ENCODE measurements at places on chromosomes 7 and 10. TPM values are rescaled to one million over a fixed set of nuclear protein-coding genes. Genes with fewer than 3 reads are reported as not detected.

GRCh38 chr10:90999512-91000172, 78.8 kb upstream of the ANKRD1 start:
- no peak for DNase-seq
- H3K27me3 ChIP-seq: no peaks in the 10 kb centered on the region
- H3K27ac ChIP-seq: no peak overlapping the region
- no peak overlapping the region for H3K4me3 ChIP-seq
- H3K4me1 ChIP-seq: peaks cover 4% of the 10 kb centered on the region

DNA sequence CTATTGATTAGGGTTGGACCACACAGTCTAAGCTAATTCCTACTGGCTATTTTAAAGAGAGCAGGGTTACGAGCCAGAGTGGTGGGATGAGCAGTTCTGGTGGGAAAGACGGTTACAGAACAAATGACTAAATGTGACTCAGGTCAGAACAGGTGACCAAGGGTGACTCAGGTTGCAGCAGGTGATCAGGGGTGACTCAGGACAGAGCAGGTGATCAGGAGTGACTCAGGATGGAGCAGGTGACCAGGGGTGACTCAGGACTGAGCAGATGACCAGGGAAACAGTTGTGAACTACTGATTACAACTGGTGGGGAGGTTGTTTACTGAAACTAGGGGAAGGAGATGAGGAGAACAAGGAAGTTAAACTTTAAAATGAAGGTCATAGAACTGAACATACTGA, 366.3 kb downstream of the ABCA13 start:
- no peaks in the 10 kb centered on the region for H3K27me3 ChIP-seq
- H3K27ac ChIP-seq: no peak overlapping the region
- H3K36me3 ChIP-seq: no peaks in the 10 kb centered on the region
- DNase-seq: no peak
- no peak overlapping the region for H3K4me3 ChIP-seq

The MRLN gene
- total RNA-seq: not detected

DNA sequence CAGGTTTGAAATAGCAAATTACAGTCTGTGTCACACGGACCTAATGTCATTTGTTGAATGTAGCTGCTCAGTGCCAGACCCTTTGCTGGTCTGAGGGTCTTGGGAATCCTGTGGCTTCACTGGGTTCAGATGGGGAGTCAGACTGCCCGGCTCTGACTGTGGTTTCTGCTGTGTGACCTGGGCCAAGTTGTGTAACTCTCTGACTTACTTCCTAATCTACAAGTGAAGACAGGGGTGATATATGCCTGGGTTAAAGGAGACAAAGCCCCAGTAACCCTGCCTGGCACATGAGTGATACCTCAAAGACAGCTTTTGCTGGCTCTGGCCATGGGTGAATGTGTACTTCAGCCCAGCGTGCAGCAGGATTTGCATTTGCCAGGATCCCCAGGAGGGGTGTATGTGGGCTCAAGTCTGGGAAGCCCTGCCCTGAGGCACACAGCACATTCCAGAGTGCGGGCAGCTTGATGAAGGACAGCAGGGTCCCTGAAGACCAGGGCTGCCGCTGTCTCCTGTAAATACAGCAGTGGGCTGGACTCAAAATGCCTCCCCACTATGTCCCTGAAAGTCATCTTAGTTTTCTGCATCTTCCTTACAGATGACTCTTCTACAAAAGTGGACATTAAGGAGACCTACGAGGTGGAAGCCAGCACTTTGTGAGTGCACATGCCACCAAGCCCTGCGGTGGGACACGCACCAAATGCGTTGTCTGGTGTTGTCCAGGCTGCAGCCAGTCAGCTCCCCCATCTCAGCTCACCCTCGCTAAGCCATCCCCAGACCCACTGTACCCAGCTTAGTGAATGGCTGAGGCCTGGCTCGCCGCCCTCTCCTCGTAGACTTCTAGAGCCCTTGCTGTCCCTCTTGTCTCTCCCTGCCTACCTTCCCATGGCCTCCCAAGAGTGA, 16.4 kb downstream of the NACAD start:
- H3K4me3 ChIP-seq: no peak overlapping the region
- no peaks in the 10 kb centered on the region for H3K27me3 ChIP-seq
- H3K4me1 ChIP-seq: no peaks in the 10 kb centered on the region
- DNase-seq: no peak

DNA sequence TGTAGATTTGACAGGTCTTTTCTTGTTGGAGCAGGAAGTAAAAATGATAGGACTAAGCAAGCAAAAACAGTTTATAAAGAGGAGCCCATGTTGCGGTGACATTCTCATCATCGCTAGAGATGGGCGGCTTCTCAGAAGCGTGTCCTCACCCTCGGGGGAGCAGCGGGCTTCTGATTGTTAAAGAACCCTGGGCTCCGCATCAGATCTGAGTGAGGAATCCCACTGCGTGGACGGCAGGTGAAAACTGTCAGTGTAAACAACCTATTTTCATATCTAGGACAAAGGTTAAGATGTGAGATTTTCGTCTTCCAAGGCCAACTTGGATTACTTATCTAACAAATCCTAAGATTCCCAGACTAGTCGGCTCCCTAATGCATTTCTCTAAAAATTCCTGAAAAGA, 177.6 kb downstream of the ADARB2 start:
- no peak overlapping the region for H3K4me3 ChIP-seq
- DNase-seq: no peak
- H3K4me1 ChIP-seq: no peaks in the 10 kb centered on the region

- no peaks in the 10 kb centered on the region for H3K4me1 ChIP-seq
- DNase-seq: no peak
- H3K36me3 ChIP-seq: no peaks in the 10 kb centered on the region
Measured at GRCh38 chr10:116756277-116756676, 13.9 kb upstream of the HSPA12A start.

The KIAA1549 gene
- 4.8 TPM for total RNA-seq

DNA sequence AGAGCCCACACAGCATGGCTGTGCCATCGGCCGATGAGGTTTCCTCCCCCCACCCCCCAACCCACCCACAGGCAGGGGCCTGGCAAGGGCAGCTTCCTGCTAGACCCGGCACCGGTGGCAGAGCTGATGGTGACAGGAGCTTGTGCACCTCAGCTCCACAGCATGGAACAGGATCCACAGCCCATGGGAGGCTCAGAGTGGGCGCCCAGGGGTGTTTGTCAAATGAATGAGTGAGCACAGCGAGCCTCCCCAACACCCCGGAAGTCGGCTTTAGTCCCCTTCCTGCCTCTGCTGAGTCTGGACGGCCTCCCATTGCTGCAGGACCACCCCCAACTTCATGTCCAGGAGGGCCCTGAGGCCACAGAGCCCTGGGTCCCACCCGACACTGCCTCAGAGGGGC, 68.9 kb downstream of the PDGFA start:
- no peak overlapping the region for H3K27ac ChIP-seq
- H3K27me3 ChIP-seq: peaks cover 15% of the 10 kb centered on the region
- H3K4me1 ChIP-seq: peaks cover 34% of the 10 kb centered on the region
- no peak for DNase-seq
- no peak overlapping the region for H3K4me3 ChIP-seq
- no peaks in the 10 kb centered on the region for H3K36me3 ChIP-seq

The STK17A gene
- total RNA-seq: 13.1 TPM

GRCh38 chr10:47361293-47361692, 13.1 kb downstream of the RBP3 start:
- no peaks in the 10 kb centered on the region for H3K27me3 ChIP-seq
- peak; percentile 81 for DNase-seq
- H3K27ac ChIP-seq: no peak overlapping the region

DNA sequence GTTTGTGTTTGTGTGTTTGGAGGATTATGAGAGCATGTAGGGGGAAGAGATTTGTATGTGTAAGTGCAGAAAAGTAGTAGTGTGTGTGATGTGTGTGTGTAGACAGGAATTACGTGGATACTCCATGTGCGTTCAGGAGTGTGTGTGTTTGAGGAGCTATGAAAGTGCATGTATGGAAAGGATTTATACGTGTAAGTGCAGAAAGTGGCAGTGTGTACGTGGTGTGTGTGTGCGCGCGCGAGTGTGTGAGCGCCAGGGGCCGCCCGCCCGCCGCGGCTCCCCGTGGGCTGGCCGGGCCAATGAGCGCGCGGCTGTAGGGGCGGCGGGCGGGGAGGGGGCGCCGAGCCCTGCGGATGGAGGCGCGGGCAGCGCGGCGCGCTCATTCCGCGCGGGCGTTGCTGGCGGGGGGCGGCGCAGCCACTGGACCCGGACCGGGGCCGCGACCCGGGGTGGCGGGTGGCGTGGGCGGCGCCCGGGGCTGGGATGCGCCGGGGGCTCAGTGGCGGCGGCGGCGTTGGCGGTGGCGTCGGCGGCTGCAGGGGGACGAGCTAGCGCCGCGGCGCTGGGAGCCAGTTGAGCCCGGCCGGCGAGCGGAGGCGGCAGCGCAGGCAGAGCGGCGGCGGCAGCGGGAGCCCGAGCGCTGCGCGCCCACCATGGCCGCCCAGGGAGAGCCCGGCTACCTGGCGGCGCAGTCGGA, at the start of gene BICC1:
TSS of gene BICC1 (plus strand) at position 382 of the 697 bp plus-strand sequence. CDS start at position 654, 272 bp downstream.
- peak within 1 kb of the TSS; percentile 88 for H3K4me3 ChIP-seq
- peak; percentile 74 for DNase-seq
- no peaks in the 10 kb centered on the region for H3K4me1 ChIP-seq
- no peaks in the 10 kb centered on the region for H3K36me3 ChIP-seq
- H3K27ac ChIP-seq: no peak within 1 kb of the TSS

The IDI2 gene
- total RNA-seq: not detected

DNA sequence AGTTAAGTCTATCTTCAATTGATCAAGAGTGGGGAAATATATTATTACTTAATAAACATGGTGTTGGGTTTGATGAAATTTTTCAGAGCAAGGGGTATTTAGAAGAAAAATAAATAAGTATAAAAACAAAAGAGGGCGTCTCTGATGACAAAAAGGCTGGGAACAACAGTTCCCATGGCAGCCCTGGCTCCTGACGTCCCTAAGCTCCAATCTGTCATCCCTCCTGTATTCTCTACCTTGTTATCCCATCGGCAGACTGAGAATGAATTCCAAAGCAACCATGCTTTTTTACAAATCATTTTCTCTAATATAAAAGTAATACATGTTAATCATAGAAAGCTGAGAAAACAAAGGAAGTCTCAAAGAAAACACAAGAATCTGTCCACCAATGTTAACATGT, 55.5 kb downstream of the SORBS1 start:
- peaks cover 37% of the 10 kb centered on the region for H3K4me1 ChIP-seq
- no peaks in the 10 kb centered on the region for H3K36me3 ChIP-seq
- no peaks in the 10 kb centered on the region for H3K27me3 ChIP-seq
- no peak overlapping the region for H3K4me3 ChIP-seq

DNA sequence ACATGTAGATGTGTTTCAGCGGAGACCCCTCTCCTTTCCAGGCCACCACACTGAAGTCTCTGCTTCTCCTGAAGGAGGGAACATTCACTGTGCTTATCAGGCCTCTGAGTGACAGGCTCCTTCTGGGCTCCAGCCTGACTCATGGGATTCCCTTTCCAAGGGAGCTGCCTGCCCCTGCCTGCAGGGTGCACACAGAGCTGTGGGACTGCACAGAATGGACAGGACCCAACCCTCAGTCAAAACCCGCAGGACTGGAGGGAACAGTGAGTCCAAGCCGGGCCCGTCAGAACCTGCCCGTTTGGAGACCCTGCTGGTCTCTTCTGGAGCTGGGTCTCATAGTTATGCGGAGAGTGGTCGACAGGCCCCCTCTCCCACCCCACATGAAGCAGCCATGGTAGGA, 32.6 kb downstream of the PLAC9 start:
- H3K4me1 ChIP-seq: peaks cover 13% of the 10 kb centered on the region
- H3K27me3 ChIP-seq: no peaks in the 10 kb centered on the region
- H3K4me3 ChIP-seq: no peak overlapping the region
- no peak overlapping the region for H3K27ac ChIP-seq

DNA sequence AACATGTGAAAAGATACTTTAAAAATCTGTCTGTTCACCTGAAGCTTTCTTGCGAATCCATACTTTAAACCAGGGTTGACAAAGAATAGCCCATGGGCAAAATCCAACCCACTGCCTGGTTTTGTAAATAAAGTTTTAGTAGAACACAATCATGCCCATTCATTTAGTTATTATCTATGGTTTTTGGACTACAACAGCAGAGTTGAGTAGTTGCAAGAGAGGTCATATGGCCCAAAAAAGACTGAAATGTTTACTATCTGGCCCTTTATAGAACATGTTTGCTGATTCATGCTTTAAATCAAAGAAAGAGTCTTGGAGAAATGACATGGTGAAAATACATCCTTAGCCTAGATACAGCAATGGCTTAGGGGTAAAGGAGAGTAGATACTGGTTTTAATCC, 356.2 kb downstream of the RNLS start:
- DNase-seq: no peak
- H3K36me3 ChIP-seq: no peaks in the 10 kb centered on the region
- no peak overlapping the region for H3K4me3 ChIP-seq
- peaks cover 24% of the 10 kb centered on the region for H3K4me1 ChIP-seq
- H3K27ac ChIP-seq: no peak overlapping the region
- no peaks in the 10 kb centered on the region for H3K27me3 ChIP-seq

GRCh38 chr10:20707251-20707650, 189.9 kb downstream of the NEBL start:
- H3K4me3 ChIP-seq: no peak overlapping the region
- no peaks in the 10 kb centered on the region for H3K27me3 ChIP-seq
- no peak for DNase-seq
- no peaks in the 10 kb centered on the region for H3K36me3 ChIP-seq
- peaks cover 9% of the 10 kb centered on the region for H3K4me1 ChIP-seq
- H3K27ac ChIP-seq: no peak overlapping the region

The ACHE gene
- 0.90 TPM for total RNA-seq

The SLC16A12 gene
- total RNA-seq: not detected

The TET1 gene
- total RNA-seq: 67.3 TPM

GRCh38 chr7:25597946-25598345, 369.7 kb upstream of the NPVF start:
- H3K36me3 ChIP-seq: no peaks in the 10 kb centered on the region
- H3K27me3 ChIP-seq: no peaks in the 10 kb centered on the region
- no peak overlapping the region for H3K4me3 ChIP-seq
- no peak overlapping the region for H3K27ac ChIP-seq

DNA sequence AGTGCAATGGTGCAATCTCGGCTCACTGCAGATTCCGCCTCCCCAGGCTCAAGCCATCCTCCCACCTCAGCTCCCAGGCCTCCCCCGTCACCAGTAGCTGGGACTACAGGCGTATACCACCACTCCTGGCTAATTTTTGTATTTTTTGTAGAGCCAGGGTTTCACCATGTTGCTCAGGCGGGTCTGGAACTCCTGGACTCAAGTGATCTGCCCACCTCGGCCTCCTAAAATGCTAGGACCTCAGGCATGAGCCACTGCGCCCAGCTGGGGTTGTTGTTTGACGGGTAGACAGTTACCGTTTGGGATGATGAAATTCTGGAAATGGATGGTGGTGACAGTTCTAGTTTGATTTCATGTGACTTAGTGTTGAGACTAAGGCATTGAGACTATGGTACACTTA, 15.3 kb downstream of the CALML3 start:
- H3K4me3 ChIP-seq: no peak overlapping the region
- no peaks in the 10 kb centered on the region for H3K4me1 ChIP-seq
- H3K27me3 ChIP-seq: no peaks in the 10 kb centered on the region

The TUBB8 gene
- total RNA-seq: 1.9 TPM

The CALML3 gene
- total RNA-seq: not detected

- H3K27me3 ChIP-seq: no peaks in the 10 kb centered on the region
- H3K27ac ChIP-seq: no peak overlapping the region
- no peaks in the 10 kb centered on the region for H3K36me3 ChIP-seq
- H3K4me1 ChIP-seq: no peaks in the 10 kb centered on the region
- H3K4me3 ChIP-seq: no peak overlapping the region
Measured at GRCh38 chr7:44283381-44284211, 41.8 kb downstream of the CAMK2B start.

GRCh38 chr7:81256991-81257390, 338.1 kb upstream of the SEMA3C start:
- H3K27me3 ChIP-seq: no peaks in the 10 kb centered on the region
- H3K4me1 ChIP-seq: no peaks in the 10 kb centered on the region
- H3K4me3 ChIP-seq: no peak overlapping the region
- DNase-seq: peak; percentile 35
- no peaks in the 10 kb centered on the region for H3K36me3 ChIP-seq

The LIPF gene
- not detected for total RNA-seq

The CCDC3 gene
- 0.87 TPM for total RNA-seq

GRCh38 chr7:11896663-11897062, 64.7 kb upstream of the THSD7A start:
- H3K27me3 ChIP-seq: no peaks in the 10 kb centered on the region
- DNase-seq: no peak
- H3K4me3 ChIP-seq: no peak overlapping the region
- no peak overlapping the region for H3K27ac ChIP-seq

Measured in neural progenitor cell (in vitro differentiated cells).